Brain pericyte (primary cell): ENCODE measurements at places on chromosomes 5 and 9.

DNA sequence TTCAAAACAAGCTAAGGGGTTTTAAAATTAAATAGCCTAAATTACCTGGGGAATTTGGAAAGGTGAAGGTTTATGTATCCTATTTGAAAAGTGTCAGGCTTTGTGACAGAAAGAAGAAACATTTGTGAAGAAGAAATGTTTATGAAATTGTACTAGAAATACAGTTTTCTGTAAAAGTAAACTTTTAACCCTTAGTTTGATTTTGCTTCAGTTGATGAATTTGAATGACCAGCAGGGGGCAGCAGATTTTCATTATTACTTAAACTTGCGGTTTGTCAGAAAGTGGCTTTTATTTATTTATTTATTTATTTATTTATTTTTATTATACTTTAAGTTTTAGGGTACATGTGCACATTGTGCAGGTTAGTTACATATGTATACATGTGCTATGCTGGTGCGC, 58.1 kb downstream of the NNT start:
- no peak for DNase-seq

DNA sequence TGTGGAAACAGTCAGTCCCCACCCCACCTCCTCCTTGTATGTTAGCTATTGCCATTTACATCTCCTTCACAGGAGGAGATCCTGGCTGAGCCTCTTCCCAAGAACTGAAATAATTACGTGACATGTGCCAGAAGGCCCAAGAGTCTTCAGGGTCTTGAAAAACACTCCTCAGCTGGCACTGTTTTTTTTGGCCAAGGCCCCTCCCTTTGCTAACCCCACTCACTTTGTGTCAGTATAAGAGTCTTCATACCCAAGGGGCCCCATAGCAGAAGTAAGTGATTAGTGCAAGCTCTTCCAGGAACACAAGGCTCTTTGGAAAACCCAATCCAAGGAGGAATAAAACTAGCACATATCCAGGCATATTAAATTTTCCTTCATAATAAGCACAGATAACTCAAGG, 5.7 kb upstream of the LARP1 start:
- no peak for DNase-seq

GRCh38 chr5:142922223-142922952, 152.2 kb downstream of the ARHGAP26 start:
- DNase-seq: no peak

DNA sequence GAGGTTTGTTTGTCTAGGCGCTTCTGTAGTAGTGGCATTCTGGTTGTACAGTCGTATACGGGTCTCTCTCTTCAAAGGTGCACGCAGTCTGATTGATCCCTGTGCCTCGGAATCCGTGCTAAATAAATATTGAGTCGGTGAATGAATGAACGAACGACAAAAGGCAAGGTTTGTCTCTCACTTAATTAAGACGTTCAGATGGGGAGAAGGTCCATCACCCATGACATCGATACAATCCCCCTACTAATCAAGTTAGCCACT, 500 bp upstream of the CREBRF start:
- DNase-seq: no peak

DNA sequence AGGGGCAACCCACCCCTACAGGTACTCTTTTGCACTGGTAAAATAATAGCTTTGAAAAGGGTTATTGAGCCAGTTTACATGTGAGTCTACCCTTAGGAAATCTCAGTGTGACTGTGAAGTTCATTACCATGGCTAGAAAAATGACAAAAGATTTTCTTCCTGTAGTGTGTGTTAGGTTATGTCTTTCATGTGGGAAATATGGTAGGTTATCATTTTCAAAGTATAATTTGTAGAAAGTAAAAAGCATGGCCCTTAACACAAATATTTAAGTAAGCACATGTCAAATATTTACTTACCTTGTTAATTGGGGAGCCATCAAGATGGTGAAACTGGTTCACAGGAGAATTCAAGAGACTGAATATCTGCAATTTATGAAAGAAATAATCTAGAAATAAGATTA, 37.3 kb upstream of the PLPP1 start:
- no peak for DNase-seq

GRCh38 chr9:128109050-128109709, 18.3 kb downstream of the PTGES2 start:
- no peak for DNase-seq
